ENCODE measurements at places on chromosomes 5 and 9.

DNA sequence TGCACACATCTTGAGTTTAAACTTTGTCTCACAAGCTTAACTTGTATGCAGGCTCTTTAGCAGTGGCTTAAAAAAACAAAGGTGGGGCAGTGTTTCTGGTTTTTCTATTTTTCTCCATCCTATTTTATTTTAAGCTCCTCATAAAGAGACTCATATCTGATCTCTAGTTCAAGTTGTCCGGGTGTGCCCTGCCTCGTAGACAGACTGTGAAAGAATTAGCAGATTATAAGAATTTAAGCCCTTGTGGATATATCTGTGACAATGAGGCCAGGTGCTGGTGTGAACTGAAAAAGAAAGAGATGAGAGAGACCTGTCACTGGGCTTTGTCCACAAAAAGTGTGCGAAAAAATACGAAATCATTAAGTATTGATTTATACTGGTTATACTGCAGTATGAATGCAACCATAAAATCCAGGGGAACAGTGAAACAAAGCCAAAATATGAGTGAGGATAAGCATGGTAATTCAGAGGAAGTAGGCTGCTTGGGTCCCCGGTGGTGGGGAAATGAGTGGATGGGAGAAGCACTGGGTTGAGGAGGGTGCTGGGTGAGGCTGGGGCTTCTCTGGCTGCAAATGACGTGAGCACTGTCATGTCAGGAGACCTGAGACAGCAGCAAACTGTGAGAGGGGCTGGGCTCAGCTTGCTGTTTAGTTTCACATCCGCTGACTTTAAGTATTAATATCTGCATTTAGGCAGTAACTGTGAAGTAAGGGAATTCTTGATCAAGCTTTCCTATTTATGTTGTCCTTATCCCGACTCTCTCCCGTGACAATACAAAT lies 179.7 kb upstream of the ANKRD55 start:
- DNase-seq: peak; percentile 5

DNA sequence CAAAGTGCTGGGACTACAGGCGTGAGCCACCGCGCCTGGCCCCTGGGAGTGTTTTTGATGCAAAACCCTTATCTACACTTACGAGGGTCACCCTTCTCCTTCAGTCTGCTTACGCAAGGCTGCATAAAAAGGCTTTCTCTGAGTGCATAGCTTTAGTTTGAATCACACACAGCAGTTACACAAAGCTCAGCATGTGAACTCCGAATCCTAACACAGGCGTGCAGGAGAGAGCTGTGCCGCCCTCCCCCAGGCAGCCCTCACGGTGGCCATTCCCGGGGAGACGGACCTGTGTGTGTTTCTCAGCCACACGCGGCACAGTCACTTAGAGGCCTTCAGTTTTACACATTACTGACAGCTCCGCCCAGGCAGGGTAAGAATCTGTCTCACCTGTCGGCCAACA lies 26.7 kb downstream of the EXD3 start:
- no peak for DNase-seq

DNA sequence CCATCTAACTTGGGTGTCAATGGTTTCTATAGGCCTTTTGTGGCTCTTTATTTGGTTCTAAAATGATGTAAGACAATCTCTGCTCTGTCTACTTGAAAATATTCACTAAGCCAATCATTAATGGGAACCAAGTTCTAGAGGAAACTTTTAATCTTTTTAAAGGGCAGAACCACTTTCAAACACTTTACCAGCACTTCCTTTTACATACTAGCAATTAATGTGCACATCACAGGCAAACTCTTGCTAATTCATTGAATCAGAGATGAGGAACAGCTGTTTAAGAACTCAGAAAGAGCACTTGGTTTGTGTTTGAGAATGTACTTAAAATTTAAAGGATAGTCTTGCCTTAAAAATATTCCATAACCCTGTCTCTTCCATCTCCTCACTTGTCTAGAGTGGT lies 83.4 kb downstream of the PAPPA start:
- no peak for DNase-seq

- DNase-seq: no peak
Measured at GRCh38 chr9:82116556-82116955, 128.0 kb downstream of the SPATA31D1 start.

GRCh38 chr5:9774472-9775079 lies 144.4 kb upstream of the TAS2R1 start:
- DNase-seq: no peak

DNA sequence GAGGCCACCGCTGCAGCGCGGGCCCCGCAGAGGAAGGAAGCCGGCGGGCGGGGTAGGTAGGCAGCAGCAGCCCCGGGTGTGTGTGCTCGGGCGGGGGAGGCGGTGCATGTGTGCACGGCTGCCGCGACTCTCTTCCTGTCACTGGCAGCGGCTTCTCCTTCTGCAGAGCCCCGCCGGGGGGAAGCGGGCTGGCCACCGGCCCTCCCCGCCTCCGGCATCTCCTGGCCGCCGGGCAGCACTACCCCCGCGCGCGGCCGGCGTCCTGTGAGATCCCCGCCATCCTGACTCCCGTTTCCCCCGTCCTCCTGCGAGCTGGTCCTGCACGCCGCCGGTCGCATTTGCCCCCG lies 315 bp downstream of the PIK3R1 start:
- no peak for DNase-seq

GRCh38 chr9:3330792-3331420 lies 194.9 kb downstream of the RFX3 start:
- no peak for DNase-seq

- no peak for DNase-seq
Measured at GRCh38 chr5:112576298-112576925, 157.3 kb upstream of the EPB41L4A start.

- no peak for DNase-seq
Measured at GRCh38 chr5:160291467-160291866, 20.9 kb downstream of the CCNJL start.

- no peak for DNase-seq
Measured at GRCh38 chr5:1012313-1012841, 3.8 kb downstream of the NKD2 start.

- no peak for DNase-seq
Measured at GRCh38 chr5:41906151-41906550, 2.0 kb downstream of the RIMOC1 start.

DNA sequence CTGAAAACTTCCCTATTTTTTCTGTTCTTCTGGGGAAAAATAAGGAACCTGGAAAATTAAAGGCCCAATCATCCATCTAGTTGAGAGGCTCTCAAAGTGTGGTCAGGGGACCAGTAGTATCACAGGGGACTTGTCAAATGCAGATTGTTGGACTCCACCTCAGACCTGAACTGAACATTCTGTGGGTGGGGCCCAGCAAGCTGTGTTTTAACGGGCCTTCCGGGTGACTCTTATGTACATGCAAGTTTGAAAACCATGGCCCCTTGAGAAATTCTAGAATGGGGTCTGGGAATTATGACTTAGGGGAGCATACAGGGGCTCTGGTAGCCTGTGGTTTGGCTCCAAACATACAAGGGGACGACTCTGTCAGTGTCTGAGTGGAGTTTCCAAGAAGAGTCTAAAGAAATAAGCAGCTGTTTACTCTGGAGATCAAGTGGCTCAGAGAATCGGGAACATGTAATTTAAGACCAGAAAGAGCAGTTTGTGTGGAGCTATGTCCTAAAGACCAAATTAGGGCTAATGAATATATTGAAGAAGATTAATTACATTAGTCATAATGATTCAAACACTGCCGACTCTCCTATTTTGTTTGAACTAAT lies 177.4 kb downstream of the SLC28A3 start:
- DNase-seq: no peak

DNA sequence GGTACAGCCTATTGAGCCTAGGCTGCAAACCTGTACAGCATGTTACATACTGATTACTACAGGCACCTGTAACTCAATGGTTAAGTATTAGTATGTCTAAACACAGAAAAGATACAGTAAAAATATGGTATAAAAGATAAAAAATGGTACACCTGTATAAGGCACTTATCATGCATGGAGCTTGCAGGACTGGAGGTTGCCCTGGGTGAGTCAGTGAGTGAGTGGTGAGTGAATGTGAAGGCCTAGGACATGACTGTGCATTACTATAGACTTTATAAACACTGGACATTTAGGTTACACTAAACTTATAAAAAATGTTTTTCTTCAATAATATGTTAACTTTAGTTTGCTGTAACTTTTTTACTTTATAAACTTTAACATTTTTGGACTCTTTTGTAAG lies 171.3 kb downstream of the SLC28A3 start:
- DNase-seq: no peak

DNA sequence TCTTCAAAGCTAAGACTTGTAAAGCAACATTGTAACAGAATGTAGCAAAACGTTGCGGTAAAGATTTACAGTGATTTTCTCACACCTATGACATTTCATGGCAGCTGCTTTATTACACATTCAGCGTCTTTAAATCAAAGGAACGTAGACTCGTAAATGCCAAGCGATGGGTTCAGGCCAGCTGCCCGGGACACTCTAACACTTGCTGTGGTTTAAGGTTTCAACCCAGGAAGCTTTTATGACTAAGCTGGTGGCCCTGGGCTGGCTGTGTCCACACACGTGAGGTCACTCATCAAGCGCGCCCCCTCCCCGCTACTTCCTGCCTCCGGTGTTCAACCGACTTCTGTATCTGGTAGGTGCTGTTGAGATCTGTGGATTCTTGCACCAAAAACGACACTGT lies 2.5 kb downstream of the SLC6A18 start:
- DNase-seq: no peak

DNA sequence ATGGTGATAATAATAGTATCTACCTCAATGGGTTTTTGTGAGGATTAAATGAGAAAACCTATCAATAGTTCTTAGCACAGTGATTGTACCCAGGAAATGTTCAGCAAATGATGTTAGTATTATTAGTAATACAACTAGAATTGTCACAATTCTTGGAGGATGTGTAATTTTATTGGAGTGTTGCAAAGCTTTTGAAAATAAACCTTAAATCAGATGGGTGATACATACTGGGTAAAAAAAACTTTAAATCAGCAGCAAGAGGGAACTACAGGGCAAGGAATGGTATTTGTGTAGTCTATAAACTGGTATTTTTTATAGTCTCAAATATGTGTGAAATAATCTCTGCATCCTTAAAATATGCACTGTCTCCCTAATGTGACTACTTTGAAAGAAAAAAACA lies 371.6 kb downstream of the PIK3R1 start:
- no peak for DNase-seq

DNA sequence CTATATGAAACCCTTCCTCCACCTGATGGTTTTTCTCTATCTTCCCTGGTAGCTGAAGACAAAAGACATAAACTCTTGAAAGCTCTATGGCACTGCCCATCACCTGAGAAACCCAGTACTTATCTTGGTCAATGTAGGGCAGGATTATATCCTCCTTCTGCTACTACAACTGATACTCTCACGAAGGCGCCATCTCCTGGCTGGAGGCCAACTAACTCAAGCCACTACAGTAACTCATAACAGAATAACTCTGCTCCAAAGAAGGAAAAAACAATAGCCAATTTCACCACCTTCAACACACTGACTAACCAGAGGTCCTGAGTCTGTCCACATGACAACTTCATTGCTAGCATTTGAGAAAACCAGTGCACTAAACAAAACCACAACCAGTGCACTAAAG lies 409.2 kb downstream of the CETN3 start:
- no peak for DNase-seq

DNA sequence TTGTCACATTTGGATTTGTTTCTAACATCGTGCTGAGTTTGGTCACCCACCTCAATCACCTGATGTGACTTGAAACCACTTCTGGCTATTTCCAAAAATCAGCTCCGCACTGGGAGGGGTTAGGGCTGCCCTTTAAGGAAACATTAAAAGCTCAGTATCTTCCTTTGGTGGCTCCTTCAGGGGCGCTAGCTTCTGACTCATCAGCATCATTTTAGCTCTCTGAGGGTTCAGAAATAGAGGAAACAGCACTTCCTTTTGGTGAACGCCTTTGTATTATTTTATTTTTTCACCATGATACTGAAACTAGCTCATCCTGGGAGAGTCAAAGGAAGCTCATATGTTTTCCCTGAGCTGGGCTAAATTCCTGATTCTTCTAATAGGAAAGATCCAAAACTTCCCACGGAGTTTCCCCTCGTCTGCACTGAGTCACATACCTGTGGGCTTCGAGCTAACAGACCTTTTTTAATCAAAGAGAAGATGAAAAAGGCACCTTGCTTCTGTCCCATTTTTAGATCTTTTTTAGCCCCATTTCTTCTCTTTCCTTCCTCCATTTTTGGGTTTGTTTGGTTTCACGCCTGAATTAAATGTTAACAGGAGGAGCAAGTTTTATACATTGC lies 48.2 kb downstream of the ROPN1L start:
- peak; percentile 34 for DNase-seq

DNA sequence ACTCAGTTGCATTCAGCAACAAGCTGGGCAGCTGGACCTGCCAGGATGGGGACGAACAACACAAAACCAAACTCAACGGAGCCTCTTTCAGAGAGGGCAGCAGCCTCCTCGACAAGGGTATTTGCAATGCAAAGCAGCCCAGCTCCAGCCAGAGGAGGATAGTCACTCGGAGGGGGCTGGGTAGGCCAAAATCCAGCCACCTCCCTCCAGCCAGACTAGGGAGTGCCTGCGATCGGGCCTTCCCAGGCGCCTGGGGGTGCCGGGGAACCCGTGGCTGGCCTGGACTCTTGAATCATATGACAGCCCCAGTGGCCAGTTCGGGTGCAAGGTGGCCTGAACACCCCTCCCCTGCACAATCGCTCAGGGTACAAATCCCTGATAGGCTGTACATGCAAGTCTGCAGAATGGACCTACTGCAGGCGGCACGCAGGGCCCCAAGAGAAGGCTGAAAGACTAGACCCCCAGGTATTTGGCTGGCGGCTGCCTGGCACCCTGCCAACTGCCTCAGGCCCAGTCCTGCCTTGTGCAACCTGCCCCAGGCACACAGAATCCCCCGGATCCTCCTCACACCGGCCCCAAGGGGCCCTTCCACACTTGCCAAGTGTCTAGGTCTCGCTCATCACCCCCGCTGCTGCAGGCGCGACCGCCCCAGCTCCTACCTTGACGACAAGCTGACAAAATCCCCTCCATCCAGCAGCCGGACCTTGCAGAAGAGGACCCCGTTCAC lies 1.3 kb downstream of the EEIG1 start:
- no peak for DNase-seq

- no peak for DNase-seq
Measured at GRCh38 chr9:111851553-111851952, 45.1 kb upstream of the UGCG start.

DNA sequence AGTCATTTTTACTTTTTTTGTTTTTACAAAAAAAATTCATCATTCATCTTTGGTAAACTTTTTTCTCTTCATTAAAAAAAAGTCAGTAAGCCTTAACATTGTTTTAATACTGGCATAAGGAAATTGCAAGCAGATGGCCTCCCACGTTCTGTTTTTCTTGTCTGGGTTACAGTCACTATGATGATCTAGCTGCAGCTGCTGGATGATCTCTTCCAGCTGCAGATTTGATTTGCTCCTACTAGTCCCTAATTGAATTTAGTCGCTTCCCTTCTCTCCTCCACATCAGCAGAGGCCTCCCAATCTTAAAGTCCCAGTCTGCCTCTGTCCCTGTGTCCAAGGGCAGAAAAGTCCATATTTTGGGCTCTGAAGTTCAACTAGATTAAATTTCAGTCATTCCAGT lies 106.8 kb upstream of the PTGER4 start:
- no peak for DNase-seq

- DNase-seq: no peak
Measured at GRCh38 chr5:110103081-110103480, 413.4 kb downstream of the MAN2A1 start.
